Activated T-helper 1 cell treated with Interleukin-2 at 50 U/mL for 16 hours (primary cell): ENCODE measurements at places on chromosomes 7 and 10.

- DNase-seq: no peak
Measured at GRCh38 chr10:89121764-89122020, 85.4 kb downstream of the CH25H start.

- DNase-seq: no peak
Measured at GRCh38 chr7:16929146-16929762, 47.5 kb upstream of the AGR3 start.

GRCh38 chr7:18496341-18496700, 772 bp downstream of the HDAC9 start:
- DNase-seq: no peak

- DNase-seq: no peak
Measured at GRCh38 chr10:70771311-70772194, 13.6 kb downstream of the TBATA start.

DNA sequence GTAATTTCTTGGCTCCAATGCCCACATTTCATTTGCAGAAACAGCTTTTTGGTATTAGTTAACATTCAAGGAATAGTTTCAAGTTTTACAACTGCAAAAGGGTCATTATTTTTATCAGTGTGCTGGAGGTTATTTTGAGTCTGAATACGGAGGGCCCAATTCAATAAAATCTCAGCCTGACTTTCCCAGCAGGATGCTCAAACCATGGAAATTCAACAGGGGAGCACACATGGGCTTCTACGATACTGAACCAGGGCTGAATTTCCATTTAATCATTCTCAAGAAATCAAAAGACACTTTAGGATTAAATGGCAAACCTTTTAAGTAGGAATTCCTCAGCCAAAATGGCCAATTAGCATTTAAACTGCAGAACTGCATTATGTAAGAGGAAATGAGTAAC, 700.9 kb upstream of the ANKRD30A start:
- no peak for DNase-seq

DNA sequence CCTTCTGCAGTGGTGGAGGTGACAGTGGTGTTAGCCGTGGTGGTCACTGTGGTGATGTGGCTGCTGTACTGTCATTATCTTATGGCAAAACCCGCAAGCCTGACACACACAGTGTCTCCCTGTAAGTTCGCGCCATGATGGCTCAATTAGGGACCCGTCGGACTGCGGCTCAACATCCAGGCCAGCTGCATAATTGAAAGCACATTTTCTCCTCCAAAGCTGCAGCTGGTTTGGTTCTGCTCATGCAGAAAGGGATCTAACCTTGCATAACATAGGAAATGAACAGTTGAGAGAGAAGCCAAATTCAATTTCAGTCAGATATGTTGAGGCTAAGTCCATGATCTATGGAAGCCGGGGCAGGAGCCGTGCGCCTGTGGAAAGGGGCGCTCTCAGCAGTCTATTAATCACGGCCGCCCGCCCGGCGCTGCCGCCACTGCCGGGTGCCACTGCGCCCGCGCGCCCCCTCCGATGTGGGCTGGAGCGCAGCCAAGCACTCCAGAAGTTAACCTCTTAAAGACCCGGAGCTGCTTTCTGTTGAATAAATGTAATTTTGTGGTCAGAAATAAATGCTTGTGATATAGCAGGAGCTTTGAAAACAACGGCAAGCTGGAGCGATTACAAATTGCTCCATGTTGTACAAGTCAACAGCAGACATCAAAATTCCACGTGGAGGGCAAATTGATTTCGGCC, 227.7 kb downstream of the CUX1 start:
- no peak for DNase-seq

GRCh38 chr7:77982926-77983550, 184.5 kb downstream of the PHTF2 start:
- DNase-seq: no peak
